ENCODE measurements at places on chromosomes 16 and 17. TPM values are rescaled to one million over a fixed set of nuclear protein-coding genes. Genes with fewer than 3 reads are reported as not detected.
A peak's percentile ranks its signal among the peaks of the same experiment; 100 is the strongest.

Gene KRT12
- total RNA-seq: not detected

DNA sequence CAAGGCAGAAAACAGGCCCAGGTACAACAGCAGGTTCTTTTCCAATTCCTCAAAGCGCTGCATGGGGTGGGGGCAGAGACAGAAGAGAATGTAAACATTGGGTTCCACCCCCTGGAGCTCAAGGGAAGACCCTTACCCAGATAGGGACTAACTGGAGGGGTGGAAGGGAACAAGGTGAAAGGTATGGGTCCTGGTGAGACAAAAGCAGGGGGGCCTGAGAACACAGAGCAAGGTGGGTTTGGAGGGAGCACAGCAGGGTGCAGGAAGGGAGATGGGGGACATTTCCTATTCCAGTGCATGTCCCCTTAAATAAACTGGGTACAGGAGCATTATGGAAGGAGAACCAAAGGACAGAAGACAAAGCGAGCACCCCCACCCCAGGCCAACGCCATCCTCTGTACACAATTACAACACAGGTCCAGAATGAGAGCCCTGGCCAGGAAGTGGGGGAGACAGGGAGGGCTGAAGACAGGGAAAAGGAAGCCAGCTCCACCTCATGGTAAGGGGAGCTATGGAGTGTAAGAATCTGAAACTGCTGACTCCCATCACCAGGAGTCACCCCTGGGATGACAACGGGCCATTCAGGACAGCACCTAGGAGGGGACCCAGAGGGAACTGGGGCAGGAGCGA, 2.1 kb upstream of the CD2BP2 start:
- no peak for DNase-seq

- no peak for DNase-seq
Observed at GRCh38 chr17:44362949-44363612, 572 bp downstream of the FAM171A2 start.

- peak; percentile 97 for DNase-seq
Observed at GRCh38 chr17:36148559-36149295, 27.7 kb downstream of the TBC1D3B start.

Gene ZSCAN10
- total RNA-seq: not detected

Gene NEURL4
- total RNA-seq: 21.3 TPM

Gene CACNG3
- not detected for total RNA-seq

DNA sequence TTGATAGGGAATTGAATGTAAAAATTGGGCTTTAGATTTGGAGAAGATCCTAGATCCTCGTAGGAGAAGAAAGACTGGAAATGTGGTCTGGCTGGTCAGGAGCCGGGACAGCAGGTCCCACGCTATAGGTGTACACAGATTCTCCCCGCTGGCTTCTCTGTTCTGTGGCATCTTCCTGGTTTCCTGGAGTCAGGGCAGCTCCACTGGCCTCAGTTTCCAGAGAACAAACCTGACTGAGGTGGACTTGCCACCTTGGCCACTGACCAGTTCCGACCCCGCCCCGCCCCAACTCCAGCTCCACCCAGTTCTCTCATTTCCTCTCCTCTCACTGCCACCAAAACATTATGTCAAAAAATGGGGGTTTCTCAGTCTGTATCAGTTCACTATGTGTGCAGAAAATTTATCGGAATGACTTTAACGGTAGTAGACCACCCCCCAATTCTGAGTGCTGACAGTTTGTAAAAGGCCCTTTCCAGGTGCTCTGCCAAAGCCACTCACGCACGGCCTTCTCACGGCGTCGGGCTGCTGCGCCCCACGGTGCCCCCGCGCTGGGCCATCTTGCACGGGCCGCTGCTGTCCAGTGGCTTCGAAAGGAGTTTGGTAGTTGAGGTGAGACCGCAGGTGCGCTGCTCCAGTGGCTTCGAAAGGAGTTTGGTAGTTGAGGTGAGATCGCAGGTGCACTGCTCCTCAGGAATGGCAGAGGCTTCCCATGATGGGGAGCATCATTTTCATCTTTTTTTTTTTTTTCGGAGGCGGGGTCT, 161.4 kb upstream of the CHMP6 start:
- no peak for DNase-seq

DNA sequence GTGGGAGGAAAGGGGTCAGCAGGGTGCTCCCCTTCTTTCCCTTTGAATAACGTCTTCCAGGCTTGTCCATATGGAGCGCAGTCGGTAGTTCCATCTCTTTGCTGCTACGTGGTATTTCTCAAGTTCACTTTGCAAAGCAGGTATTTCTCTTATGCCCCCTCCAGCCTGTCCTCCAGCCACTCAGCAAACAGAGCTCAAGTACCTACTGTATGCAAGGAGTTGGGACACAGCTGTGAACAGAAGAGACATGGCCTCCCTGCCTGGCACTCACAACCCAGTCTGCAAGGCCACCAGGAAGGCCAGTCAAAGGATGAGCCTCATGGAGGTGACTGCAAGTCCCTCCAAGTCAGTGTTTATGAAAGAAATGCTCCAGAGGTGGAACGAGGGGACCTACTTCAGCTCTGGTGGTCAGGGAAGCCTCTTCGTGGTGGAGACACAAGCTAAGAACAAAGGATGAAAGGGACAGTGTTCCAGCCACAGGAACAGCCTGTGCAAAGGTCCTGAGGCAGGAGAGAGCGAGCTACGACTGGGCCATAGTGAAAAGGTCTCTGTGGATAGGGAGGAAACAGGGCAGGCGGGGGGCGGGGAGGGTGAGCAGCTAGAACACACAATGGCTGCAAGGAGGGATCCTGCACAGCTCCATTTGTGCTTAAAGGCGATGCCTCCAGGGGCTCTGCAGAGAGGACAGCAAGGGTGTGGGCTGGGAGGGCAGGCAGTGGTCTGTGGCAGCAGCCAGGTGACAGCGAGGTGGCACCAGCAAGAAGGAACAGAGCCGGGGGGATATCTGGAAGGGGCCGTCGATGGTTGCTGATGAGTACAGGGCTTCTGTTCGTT, 32.6 kb downstream of the PPL start:
- DNase-seq: no peak

DNA sequence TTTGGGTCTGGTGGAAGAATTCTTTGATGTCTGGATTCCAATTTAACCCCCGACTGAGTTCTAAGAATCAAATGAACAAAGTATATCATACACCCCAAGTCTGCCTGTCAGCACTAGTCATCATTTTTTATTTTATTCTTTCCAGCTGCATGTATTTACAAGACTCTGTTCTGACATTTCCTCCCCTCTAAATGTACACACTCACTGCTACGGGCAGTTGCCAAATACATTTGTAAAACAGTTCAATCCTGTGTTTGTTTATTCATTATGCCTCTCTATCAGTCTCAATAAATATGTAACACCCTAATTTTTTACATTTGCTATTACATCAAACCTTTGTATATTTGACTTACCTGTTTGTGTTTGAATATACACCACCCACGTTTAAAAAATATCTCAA, 422.3 kb upstream of the PSMD7 start:
- no peak for DNase-seq

Gene ACOX1
- total RNA-seq: 50.7 TPM

GRCh38 chr17:78258323-78259191, 27.1 kb downstream of the TMEM235 start:
- DNase-seq: no peak

DNA sequence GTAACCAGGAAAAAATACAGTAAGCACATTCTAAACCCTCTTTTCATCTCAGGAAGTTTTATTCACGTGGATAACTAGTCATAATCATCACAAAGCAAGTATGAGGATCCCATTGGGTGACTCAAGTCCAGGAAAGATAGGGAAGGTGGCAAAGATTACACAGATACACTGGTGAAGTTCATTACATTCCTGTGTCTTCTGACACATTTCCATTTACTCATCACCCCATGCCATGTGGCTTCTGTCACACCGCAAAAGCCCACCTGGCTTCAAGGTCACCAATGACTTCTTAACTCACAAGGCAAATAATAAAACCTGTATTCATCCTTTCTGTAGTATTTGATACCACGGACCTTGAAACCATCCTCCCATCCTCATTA, 17.0 kb downstream of the HS3ST3A1 start:
- no peak for DNase-seq

DNA sequence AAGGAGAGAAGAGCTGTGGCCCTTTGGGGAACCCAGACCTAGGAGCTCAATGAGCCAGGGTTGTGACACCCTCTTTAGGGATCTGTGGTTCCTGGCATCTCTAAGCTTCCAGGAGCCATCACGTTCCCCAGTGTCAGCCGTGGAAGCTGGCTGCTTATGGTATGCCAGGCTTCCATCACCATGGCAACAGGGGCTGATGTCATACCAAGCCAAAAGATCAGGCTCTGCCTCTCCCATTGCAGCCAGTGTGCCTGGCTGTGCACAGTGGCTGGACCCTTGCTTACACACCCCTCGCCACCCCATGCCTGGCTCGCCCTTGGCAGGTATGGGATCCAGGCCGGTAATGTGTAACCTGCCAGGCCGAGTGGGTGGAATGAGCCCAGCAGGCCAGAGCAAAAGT, 91.1 kb downstream of the SSH2 start:
- DNase-seq: no peak

DNA sequence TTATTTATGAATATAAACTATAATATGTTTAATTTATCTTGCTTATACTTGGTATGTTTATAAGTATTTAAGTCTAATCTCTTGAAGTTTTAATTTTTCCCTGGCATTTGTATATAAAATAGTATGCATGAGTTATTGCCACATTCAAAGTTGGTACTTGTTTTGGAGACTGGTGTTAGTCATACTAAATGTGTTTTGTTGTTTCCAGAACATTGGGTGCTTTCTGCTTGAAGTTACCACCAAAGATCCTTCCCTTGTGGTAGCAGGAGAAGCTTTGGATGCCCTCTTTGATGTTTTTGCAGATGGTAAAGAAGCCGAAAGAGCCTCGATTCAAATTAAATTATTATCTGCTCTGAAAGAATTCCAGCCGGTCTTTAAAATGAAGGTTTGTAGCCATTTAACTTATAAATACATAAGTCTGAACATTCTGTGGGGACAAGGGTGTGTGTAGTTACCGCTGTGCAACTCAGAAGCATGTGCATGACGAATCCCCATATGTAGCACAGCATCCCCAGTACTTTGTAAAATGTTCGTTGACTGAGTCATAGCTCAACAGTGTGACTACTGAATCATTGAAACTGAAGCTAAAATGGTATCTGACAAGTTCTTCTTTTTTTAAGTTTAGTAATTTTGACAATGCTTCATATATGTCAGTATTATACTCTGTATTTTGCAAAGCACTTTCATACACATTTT, 36.4 kb downstream of the HEATR3 start:
- no peak for DNase-seq

Gene SLC35G6
- total RNA-seq: not detected

Gene SLFN11
- 16.2 TPM for total RNA-seq

DNA sequence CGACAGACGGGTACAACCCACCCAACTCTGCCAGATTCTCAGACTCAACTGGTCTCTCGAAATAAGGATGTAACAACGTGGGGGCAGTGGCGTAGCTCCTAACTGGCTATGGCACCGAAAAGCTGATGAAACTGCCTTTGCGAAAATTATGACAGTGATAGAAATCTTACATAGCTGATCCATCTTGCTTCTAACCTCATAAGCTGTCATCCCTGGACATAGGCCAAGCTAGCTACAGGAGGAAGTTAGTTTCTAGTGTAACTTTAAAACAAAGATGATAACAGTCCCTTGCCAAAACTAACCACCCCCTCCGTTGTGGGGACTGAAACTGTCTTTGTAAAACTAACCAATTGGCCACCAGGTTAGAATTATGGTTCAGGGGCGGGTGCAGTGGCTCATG, 220.1 kb downstream of the SLC39A11 start:
- DNase-seq: no peak

GRCh38 chr17:46800573-46800972, 17.9 kb downstream of the WNT3 start:
- no peak for DNase-seq

Gene TAC4
- not detected for total RNA-seq

DNA sequence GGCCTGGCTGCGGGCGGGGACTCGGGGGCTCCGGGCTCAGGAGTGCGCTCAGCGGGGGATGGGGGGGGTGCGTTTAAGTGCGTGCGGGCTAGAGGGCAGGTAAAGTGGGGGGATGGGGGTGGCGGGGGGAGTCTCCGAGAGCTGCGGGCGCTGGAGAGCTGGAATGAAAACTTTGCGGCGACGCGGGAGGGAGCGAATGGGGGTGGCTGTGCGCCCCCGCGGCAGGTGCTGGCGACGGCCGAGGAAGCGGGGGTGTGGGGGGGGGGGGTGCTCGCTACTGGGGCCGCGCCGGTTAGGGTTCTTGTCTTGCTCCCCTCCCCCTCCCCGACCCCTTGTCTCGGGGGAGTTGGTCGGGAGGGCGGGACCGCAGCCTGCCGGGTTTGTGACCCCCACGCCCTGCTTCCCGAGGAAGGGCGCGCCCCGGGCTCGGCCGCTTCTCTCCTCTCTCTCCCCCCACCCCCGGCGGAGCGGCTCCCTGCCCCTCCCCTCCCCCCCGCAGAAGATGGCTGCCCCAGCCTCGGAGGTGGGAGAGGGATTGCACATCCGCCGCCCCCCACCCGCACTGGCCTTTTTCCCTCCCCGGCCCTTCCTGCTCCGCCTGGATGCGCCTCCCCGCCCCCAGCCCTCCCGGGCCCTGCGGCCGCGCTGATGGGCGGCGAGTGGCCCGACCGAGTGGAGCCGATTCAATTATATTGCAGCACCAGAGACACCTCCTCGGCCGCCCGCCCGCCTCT, 649 bp downstream of the GSE1 start:
- DNase-seq: no peak

DNA sequence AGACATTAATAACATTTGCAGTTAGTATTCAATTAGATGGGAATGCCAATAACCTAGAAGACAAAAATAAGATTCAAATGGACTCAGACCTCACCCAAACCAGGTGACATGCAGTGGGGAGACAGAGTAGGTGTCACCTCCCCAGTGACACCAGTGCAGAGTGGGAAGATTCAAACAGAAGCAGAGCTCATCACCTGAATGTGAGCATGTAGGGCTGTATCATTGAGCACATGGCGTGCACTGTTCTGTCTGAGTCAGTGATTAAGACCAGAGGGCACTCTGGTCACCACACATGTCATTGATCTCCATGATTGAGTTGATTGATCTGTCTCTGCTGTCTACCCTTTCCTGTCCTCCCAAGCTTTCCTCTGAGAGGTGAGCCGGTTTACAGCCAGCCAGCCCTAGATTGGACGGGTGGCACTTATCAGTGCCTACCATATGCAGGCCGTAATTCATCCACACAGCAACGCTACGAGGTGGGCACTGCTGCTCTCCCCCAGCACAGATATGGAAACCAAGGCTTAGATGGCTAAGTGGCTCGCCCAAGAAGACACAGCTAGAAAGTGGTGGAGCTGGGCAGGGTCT, 34.0 kb downstream of the RHBDL3 start:
- no peak for DNase-seq

- no peak for DNase-seq
Observed at GRCh38 chr17:17258998-17259397, 22.0 kb upstream of the FLCN start.

Gene C16orf92
- not detected for total RNA-seq

DNA sequence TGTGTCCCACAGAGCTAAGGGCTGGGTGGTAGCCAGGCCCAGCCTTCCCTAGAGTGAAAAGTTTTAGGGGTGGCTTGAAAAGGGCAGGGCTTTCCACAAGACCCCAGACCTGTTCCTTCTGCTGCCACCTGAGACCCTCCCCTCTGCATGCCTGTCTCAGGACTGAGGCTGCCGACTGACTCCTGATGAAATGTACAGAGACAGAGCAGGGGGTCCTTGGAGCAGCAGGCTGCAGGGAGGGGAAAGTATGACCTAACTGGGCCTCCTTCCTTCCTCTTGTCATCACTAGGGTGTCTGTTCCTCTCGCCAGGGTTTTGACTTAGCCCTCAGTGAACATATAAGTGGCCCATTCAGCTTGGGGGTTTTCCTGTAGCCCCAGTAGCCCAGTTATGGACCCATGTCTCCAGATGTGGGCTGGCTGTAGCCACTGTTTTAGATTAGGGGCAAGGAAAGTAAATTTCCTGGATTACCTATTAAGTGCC, 14.9 kb upstream of the NFATC3 start:
- DNase-seq: no peak

- no peak for DNase-seq
Observed at GRCh38 chr16:82231008-82231787, 61.2 kb upstream of the MPHOSPH6 start.

Gene NTN3
- 0.19 TPM for total RNA-seq

All from esophagus muscularis mucosa (tissue), 4 donors.